Activated T-cell treated with anti-CD3 and anti-CD28 coated beads, Interleukin-2, amount 50 U/mL, for 72 hours (primary cell): ENCODE measurements at places on chromosomes 6 and 20. TPM values are rescaled to one million over a fixed set of nuclear protein-coding genes. Genes with fewer than 3 reads are reported as not detected.

- no peak for DNase-seq
Observed at GRCh38 chr6:53934023-53934422, 139.2 kb downstream of the LRRC1 start.

- DNase-seq: no peak
Observed at GRCh38 chr6:154930451-154930851, 64.7 kb upstream of the TIAM2 start.

- no peak for DNase-seq
Observed at GRCh38 chr6:113172531-113172966, 684.6 kb upstream of the MARCKS start.

GRCh38 chr20:38231531-38232121, 28.9 kb downstream of the KIAA1755 start:
- DNase-seq: no peak

DNA sequence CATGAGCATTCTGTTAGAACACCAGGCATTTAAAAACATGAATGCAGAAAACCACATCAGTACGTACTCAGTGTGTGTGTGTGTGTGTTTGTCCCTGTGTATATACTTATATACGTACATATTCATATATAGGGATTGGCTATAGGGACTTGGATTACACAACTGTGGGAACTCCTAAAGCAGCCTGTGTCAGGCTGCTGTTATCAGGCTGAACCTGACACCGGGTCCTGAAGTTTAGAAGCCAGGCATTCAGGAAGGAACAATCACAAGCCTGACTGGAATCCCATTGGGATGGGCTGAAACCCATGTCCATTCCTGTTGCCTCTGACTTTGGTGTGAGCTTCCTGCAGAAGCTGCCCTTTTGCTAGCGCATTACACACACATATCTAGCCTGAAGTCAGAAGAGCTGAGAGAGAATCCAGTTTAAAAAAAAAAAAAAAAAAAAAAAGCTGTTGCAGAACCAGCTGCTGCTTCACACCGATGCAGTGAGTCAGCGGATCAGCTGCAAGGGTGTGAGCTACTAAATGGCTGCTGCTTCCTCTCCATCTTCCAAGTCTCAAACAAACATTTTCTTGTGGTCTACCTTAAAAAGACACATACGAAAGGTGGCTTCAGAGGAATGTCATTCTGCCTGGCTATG, 348.1 kb downstream of the THBS2 start:
- DNase-seq: no peak

DNA sequence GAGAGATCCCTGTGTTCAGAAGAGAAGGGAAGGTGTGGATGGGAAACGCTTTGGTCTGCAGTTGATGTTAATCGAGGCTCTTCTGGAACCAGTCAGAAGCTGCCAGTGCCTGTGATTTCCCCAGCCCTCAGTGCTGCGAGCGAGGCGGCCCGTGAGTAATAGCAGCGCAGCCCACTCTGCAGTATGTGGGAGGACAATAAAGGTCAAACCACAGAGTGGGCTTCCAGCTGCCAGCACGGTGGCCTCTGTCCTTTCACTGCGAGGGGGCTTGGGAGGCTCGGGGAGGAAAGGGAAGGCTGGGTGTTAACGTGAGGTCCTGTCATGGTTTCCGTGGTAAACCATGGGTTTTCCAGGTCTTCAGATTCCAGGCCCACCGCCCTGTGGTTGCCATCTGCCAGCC, 32.3 kb upstream of the TAGAP start:
- peak; percentile 73 for DNase-seq

DNA sequence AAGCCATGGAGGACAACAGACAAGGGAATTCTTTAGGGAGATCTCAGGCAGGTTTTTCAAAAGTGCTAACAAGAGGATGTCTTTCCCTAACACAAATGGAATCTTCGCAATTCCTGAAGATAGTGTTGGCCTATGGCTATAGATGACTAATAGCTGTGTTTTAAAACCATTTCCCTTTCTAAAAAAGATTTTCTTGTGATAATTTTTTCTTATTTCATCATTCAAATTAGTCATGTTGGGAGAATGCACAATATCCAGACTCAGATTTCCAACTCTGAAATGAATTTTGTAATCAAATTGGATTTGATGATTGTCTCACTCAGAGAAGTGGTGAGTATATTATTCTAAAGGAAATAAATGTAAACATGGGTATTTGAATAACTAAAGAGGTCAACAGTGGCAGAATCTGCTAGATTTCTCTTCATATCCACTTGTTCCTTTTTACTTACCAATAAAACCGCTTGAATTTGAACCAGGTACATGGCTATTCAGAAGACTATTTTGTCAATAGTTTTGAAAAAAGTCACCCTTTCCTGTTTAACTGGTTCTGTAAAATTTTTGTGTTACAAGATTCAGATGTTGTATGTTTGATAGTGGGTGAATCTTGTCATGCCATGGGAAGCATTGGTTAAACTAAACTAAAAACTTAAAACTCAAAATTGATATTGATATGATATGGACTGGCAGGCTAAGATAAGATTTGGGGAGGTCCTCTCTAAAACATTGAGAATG, 1223.7 kb upstream of the EYS start:
- no peak for DNase-seq

DNA sequence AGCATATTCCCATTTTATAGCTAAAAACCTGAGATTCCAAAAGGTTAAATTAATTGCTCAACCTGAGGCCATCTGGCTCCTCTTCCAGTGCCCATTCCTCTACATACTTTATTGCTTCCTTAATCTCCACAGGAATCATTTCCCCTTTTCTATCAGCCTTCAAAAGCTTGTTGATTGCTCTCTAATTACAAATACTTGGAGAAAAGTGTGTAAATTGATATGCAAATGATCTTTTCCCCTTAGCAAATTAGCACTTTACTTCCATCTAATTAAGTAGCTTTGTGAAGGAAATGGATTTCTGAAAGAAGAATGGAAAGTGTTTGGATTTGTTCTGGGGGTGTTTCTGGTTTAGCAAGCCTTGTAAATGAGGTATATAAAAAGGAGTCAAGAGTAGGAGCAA, 323.3 kb downstream of the GRIK2 start:
- no peak for DNase-seq

DNA sequence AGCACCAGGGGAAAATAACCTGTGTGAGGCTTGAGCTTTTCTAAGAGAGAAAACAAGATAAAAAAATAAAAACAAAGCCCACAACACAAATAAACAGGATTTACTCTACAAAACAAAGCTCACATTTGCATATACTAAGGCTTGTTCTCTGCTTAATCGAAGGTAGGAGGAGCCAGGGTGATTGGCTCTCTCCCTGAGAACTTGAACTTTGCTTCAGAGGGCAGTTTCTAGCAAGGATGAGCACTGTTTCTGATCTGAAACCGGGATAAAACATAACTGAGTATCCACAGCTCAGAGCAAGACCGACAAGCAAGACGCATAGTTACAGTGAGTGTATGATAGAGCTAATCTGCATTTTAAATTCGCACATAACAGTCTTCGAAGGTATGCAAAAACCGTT, 200.6 kb downstream of the PRKN start:
- no peak for DNase-seq

DNA sequence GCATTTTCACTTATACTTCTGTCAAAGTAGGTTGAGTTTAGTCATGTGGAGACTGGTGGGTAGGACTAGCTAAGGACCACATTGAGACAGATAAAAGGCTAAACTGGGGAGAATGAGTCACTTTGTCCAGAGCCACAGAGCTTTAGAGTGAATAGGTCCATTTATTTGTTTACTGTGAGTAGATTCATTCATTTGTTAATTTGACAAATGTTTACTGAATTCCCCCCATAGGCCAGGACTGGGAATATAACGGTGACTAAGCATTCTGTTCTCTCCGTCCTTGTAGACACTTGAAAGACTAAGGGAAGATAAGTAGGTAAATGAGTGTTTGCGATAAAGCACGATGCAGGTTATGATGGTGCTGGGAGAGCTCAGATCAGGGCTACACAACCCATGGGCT, 699.7 kb upstream of the ID4 start:
- no peak for DNase-seq

DNA sequence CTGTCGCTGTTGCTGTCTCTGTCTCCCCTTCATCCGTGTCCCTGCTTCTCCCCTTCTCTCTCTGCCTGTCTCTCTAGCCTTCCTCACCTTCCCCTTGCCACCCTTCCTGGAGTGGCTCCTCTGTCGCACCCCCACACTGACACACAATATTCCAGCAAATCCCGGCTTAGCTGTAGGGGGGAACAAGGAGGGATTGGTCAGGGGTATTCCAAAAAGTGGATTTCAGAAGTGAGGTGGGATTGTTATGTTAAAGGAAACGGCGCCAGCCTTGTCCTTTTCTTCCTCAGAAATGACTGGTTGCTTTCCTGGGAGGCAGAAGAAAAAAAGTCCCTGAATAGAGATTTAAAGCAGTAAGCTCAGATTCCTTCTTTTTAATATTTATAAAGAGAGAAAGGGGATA, 76.3 kb upstream of the SIRPA start:
- DNase-seq: no peak

GRCh38 chr6:16187176-16187575, 51.2 kb upstream of the GMPR start:
- no peak for DNase-seq

- DNase-seq: no peak
Observed at GRCh38 chr6:83514466-83514865, 2.1 kb downstream of the PRSS35 start.

DNA sequence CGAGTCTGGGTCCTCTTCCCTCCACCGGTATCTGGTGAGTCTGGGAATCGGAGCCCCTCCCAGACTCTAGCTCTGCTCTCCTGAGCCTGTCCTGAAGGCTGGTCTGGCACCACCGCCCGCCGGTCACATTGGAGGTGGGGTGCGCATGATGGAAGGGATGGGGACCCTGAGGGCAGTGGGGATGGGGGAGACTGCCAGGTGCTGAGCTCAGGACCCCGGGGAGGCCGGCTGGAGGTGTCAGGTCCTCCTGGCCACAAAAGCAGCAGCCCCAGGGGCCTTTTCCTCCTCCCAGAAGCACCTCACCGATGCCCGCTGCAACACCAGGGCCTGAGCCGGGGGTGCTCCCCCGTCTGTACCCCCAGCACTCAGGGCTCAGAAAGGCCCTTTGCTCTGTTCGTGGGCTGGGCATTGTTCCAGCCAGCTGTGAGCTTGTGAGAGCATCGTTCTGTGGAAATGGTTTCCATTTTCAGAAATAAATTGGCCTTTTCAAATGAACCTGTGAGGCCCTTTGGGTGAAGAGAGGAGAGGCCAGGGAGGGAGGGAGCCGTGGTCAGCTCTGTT, 2.5 kb upstream of the NPBWR2 start:
- no peak for DNase-seq

- DNase-seq: no peak
Observed at GRCh38 chr20:35370751-35371150, 41.0 kb downstream of the UQCC1 start.

DNA sequence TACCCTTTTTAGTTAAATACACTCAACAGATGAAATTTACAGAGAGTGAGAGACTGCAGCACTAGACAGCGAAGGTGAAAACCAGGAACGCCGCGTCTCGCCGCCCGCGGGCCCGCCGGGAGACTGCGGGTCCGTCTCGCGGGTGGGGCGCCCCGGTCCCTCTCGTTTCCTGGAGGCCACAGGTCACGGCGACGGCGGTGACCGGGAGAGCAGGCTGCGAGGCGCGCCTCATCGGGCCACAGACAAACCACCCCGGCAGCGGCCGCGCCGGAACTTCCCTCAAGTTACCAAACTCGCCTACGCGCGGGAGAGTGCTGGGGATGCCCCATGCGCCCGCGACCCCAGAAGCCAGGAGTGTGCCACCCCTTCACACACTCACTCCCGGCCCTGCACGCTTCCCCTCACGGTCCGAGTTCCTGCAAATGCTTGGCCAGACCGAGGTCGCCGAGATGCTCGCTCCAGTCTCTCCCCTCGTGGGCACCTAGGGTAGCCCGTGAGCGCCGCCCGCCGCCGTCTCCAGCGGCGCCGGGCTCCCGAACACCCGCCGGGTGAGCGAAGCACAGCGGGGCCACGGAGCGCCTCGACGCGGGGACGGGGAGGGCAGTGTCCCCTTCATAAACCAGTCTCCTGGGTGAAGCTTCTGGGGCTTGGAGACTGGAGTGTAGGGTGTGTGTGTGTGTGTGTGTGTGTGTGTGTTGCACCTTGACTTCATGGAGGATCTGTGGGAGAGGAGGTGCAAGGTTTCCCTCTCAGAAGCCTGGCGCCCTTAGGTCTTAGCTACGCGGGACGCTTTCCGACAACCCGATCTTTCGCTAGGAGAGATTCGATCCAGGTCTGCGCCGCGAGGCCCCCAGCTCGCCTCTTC, 1.4 kb downstream of the BACH2 start:
- DNase-seq: peak; percentile 85

- DNase-seq: no peak
Observed at GRCh38 chr20:719816-720215, 44.2 kb upstream of the SCRT2 start.

GRCh38 chr6:16965689-16966088, 136.2 kb upstream of the STMND1 start:
- no peak for DNase-seq

DNA sequence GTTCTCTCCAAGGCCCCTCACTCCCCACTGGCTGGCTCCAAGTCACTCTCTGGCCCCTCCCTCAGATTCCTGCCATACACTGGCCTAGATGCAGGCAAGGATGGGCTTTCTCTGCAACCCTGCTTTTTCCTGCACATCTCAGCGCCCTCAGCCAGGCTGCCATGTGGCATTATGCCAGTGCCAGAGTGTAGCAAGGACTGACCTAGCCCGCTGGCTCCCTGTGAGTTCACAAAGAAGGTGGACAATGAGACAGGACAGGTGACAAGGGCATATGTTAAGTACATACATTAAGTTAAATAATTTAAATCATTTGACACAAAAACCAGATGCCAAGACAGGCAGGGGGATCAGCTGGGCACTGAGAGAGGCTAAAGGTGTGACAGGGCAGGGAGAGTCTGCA, 394.6 kb downstream of the ZFAND3 start:
- DNase-seq: no peak

C4A gene
- 7.6 TPM for total RNA-seq

ZNF318 gene
- 14.4 TPM for total RNA-seq

MDFI gene
- total RNA-seq: not detected

HFE gene
- 1.9 TPM for total RNA-seq

TMEM151B gene
- total RNA-seq: not detected

RGS17 gene
- total RNA-seq: not detected

PRRC2A gene
- total RNA-seq: 260 TPM

MEI4 gene
- not detected for total RNA-seq

CALHM4 gene
- total RNA-seq: not detected

BIRC7 gene
- not detected for total RNA-seq

HDGFL1 gene
- total RNA-seq: not detected

PSORS1C2 gene
- not detected for total RNA-seq

ATP5F1E gene
- 55.7 TPM for total RNA-seq

TULP1 gene
- total RNA-seq: not detected
